H9 (cell line): ENCODE measurements at places on chromosomes 2 and 18. TPM values are rescaled to one million over a fixed set of nuclear protein-coding genes. Genes with fewer than 3 reads are reported as not detected.

The HOXD1 gene
- total RNA-seq, result not detected in 2 replicates

The NTSR2 gene
- total RNA-seq, result not detected in 2 replicates

The ATP8B1 gene
- 0.53 and 1.1 TPM in 2 replicates for total RNA-seq

The ST8SIA5 gene
- 0.63 and 0.75 TPM in 2 replicates for total RNA-seq

GRCh38 chr2:33903215-33903614 lies 304.1 kb upstream of the FAM98A start:
- no peak for DNase-seq
- H3K36me3 ChIP-seq, result peaks cover 12% of the 10 kb centered on the region
- H3K4me3 ChIP-seq, result no peak overlapping the region
- no peak overlapping the region for H3K27ac ChIP-seq

DNA sequence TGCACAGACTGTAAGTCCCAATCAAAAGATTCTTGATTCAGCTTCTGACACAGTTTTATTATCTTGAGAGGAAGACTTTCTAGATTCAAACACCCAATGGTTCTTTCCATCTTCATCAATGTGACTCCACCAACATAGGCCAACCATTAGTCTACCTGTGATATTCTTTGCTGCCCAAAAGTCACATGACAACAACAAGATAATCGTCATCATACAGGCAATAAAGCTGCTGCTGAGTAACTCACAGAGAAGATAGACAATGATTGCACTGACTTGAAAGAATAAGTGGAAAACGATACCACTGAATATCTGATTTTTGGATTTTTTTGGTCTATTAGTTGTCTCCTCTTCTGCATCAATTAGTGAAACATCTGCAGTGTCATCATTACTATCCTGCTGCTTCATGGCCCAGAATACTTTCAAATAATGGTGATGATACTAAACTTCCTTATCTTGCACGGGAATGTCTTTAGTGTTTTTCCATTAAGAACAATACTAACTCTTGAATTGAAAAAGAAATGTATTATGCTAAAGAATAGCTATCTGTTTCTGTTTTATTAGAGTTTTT lies 19.5 kb downstream of the M1AP start:
- H3K27me3 ChIP-seq, result no peaks in the 10 kb centered on the region
- H3K27ac ChIP-seq, result no peak overlapping the region
- no peak for DNase-seq
- H3K4me3 ChIP-seq, result no peak overlapping the region
- no peaks in the 10 kb centered on the region for H3K36me3 ChIP-seq

GRCh38 chr2:28958689-28959088 lies 22.4 kb upstream of the TOGARAM2 start:
- no peaks in the 10 kb centered on the region for H3K27me3 ChIP-seq
- H3K27ac ChIP-seq, result no peak overlapping the region
- H3K4me1 ChIP-seq, result no peaks in the 10 kb centered on the region; the same call in 1 of the 2 replicates

DNA sequence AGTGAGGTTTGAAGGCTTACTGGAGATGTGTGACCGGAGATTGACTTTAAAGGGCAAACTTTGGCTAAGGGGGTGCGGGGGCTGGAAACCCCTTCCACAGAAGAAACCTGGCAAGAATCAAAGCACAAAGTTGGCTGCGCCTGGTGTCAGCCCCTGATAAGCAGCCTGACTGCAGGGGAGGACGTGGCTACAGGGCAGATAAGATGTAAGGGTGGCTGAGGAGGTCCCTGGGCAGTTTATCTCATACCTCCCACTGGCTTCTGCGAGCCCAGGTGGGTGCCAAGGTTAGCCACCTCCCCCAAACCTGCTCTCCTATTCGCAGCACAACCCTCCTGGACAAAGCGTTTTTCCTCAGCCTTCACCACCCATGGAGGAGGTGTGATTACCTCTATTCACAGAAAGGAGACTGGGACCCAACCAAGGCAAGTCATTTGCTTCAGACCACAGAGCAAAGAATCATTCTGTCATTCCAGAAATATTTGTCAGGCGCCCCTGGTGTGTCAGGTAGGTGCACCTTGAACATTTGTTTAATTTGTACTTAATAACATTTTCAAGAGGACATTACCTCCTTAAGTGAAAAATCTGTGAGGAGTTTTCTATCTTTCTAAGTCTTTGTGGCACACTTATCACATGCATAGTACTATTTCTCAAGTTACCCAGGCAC lies 73.1 kb upstream of the IL1R1 start:
- H3K27ac ChIP-seq, result no peak overlapping the region
- no peaks in the 10 kb centered on the region for H3K27me3 ChIP-seq
- H3K36me3 ChIP-seq, result peaks cover 4% of the 10 kb centered on the region; the same call in 1 of the 2 replicates
- no peak overlapping the region for H3K4me3 ChIP-seq

DNA sequence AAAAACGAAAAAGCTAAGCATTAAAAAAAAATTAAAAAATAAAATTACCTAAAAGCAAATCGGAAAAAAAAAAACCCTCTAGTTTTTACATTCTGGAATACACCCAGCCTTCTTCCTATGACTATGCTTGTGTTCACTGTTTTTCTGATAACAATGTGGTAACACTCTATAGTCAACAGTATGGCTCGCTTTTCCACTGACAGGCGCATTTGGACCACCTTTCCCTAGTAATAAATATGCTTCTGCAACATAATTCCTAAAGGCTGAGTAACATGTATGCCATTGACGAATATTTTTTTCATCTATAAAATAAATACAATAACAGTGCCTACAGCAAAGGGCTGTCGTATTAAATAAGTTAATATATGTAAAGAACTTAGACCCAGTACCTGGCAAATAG lies 27.9 kb downstream of the NOL10 start:
- no peaks in the 10 kb centered on the region for H3K27me3 ChIP-seq
- no peak overlapping the region for H3K4me3 ChIP-seq
- no peak for DNase-seq
- H3K27ac ChIP-seq, result no peak overlapping the region
- no peaks in the 10 kb centered on the region for H3K4me1 ChIP-seq
- H3K36me3 ChIP-seq, result peaks cover 21% of the 10 kb centered on the region

DNA sequence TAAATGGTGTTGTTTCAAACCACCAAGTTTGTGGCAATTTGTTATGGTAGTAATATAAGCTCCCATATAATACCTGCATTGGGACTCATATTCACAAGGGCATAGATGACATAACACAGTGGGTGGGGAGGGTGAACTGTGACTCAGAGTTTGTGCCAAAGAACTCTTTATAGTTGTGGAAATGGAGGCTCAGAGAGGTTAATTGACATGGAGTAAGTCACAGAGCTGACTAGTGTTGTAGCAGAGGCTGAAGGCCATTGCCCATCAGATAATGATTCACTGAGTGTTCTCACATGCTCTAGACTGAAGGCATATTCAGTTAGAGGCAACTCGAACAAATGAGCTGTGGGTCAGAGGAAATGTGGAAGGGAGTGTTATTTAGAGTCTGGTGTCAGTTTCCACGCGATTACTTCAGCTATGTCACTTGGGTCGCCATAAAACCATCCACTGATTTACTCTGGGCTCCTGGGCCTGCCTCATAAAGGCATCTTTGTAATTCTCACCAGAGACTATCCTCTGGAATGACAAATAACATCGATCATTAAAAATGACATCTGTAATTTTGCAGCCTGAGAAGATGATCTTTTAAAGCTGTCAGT lies 264.7 kb downstream of the CCDC85A start:
- H3K27ac ChIP-seq, result no peak overlapping the region
- H3K4me3 ChIP-seq, result no peak overlapping the region
- H3K36me3 ChIP-seq, result peaks cover 18% of the 10 kb centered on the region
- no peak for DNase-seq
- H3K27me3 ChIP-seq, result no peaks in the 10 kb centered on the region

DNA sequence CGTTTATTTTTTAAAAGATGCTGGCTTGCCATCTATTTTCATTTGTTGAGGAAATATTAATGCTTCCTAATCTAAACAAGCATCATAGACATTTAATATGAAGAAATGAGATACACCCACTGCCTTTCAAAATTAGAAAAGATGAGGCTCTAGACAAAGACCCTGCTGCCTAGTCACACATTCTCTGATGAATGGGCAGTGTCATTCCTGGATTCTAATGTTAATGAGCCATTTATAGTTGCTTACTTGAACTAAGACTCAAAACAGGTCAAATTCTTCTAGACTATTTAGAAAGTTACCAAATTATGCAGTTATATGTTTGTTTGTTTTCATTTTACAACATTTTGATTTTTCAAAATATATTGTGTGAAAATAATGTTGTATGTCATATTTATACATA lies 237.6 kb downstream of the CDH7 start:
- no peaks in the 10 kb centered on the region for H3K4me1 ChIP-seq
- H3K27ac ChIP-seq, result no peak overlapping the region
- H3K36me3 ChIP-seq, result no peaks in the 10 kb centered on the region; the same call in 2 of the 3 replicates
- no peak overlapping the region for H3K4me3 ChIP-seq
- H3K27me3 ChIP-seq, result no peaks in the 10 kb centered on the region

DNA sequence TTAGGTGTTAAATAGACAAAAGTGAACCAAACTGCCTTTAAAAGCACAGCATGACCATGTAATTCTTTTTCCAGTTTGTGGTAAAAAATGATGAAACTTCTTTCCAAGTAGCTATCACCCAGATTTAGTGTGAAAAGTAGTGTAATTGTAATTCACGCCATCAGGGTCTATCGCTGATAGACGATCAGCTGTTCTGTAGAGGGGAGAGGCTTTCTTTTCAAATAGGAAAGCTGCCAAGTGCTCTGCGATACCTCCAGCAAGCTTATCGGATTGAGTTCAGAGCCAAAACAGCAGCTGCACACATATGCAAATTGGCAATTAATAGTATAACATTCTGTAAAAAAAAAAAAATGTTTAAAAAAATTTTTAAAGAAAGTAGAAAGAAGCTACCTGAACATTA lies 61.9 kb upstream of the PSMD14 start:
- H3K27me3 ChIP-seq, result no peaks in the 10 kb centered on the region
- DNase-seq, result no peak
- peak overlapping the region; percentile 5; the same call in 1 of the 2 replicates for H3K4me3 ChIP-seq
- H3K27ac ChIP-seq, result no peak overlapping the region
- H3K4me1 ChIP-seq, result peaks cover 10% of the 10 kb centered on the region; the same call in 1 of the 2 replicates

GRCh38 chr18:4908328-4908727 lies 288.7 kb downstream of the AKAIN1 start:
- no peaks in the 10 kb centered on the region for H3K4me1 ChIP-seq
- H3K36me3 ChIP-seq, result no peaks in the 10 kb centered on the region

GRCh38 chr18:28189400-28190239 lies 12.7 kb upstream of the CDH2 start:
- no peaks in the 10 kb centered on the region for H3K27me3 ChIP-seq
- peaks cover 2% of the 10 kb centered on the region; the same call in 2 of the 3 replicates for H3K36me3 ChIP-seq
- peak; percentile 52 for DNase-seq
- no peak overlapping the region for H3K27ac ChIP-seq

DNA sequence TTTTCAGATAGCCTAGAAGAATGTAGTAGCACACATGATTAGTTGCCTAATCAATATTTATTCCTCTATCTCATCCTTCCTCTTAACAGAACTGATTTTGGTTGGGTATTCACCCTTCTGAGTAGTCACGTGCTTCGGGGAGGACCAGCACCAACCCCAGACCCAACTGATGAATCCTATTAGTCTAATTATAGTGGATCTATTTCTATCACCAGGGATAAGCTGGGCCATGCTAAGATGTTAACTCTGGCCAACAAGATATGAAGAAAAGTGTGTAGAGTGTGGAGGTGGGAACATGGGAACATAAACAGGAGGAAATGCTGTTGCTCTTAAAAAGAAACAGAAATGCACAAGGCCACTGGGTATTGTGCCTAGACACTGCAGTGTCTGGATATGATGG lies 119.9 kb downstream of the THADA start:
- H3K27me3 ChIP-seq, result no peaks in the 10 kb centered on the region
- no peaks in the 10 kb centered on the region for H3K36me3 ChIP-seq
- no peak overlapping the region for H3K4me3 ChIP-seq
